Heart left ventricle (tissue), 16 donors: ENCODE measurements at places on chromosomes 2 and 18. TPM values are rescaled to one million over a fixed set of nuclear protein-coding genes. Genes with fewer than 3 reads are reported as not detected.

- DNase-seq = no peak
Measured at GRCh38 chr2:24054366-24055010, 4.9 kb downstream of the FKBP1B start.

DNA sequence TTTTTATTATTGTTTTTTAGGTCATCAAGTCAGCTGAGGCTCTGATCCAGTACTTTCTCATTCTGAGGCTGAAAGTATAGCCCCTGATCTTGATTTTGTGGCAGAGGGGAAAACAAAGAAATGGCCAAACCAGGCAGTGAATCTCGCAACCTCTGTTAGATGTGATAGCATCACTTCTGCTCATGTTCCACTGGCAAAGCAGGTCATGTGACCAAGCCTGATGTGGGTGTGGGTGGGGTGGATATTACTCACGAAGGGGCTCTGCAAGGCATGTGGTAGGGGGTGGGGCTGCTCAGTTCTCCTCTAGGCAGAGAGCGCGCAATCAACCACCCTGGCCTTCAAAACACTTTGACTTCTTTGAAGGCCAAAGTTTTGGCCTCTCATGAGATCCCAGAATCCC, 254.2 kb downstream of the MYCN start:
- no peak for DNase-seq

GRCh38 chr2:101116348-101116747, 34.8 kb downstream of the TBC1D8 start:
- no peak for DNase-seq

GRCh38 chr2:228657807-228658402, 476.4 kb upstream of the SPHKAP start:
- DNase-seq = no peak

DNA sequence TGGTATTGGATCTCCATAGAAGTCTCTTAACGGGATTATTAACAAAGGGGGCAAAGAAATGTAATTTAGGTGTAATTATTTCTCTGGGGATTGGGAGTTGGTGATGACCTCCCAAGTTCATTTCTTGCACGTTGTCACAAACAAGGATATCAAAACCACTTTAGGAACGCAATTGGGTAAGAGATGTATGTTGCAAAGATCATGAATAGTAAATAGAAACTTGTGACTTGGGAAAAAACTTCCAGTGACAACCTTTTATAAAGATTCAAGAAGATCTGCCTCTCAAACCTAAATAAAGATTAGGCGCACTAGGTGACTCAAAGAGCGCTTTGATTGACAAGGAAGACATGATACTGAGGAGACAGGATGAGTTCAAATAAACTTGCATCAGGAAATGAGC, 127.8 kb upstream of the TRIB2 start:
- DNase-seq = no peak

- no peak for DNase-seq
Measured at GRCh38 chr2:20552847-20553246, 98.1 kb downstream of the HS1BP3 start.

GRCh38 chr2:178142274-178143065, 30.2 kb downstream of the RBM45 start:
- DNase-seq = no peak

DNA sequence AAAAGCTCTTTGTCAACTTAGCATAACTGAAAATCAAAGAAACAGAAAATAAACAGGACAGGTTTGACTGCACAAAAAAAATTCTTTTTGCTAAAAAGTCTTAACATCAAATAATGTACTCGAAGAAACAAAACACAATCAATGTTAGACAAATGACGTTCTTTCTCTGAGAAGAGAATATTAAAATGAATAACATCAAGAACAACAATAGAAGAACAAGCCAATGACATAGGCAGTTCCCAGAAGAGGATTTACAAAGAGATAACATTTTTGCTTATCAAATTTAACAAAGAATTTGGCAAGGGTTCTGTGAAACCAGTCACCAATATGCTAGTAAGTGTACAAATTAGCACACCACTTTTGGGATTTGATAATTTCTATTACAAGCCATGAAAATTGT, 5.8 kb downstream of the GPR55 start:
- DNase-seq = no peak

DNA sequence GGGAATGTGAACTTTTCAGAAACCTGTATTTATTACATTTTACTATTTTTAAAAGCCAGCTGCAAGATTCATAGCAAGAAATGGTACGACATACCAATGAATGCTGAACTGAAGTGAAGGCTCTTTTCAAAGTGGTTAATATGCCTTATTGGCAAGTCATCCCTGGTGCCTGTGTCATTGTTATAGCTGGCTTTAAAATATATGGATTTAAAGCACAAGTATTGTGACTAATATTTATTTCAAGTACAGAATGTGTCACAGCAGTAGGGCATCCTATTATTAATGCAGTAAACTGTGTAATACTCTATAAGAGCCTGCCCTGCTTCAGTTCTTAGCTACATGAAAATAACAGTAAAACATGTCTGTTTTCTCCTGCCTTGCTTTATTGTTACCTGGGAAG, 10.8 kb downstream of the TSHZ1 start:
- no peak for DNase-seq

DNA sequence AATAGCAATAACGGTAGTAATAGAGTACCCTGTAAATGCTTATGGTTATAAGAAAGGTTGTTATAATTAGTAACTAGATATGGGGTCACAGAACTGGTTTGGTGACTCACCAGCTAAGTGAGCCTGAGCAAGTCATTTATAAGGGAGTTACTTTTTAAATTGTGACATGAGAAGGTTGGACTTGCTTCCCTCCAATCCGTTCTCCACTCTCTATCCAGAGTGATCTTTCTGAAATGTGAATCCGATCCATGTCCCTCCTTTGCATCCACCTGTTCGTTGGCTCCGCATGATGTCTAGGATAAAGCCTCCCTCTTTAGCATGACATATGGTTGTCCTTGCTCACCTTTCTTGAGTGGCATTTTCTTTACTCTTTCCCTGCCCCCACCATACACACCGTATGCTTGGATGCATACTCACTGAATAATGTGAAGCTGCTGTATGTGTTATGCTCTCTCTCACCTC, 83.1 kb downstream of the CDC42EP3 start:
- no peak for DNase-seq

DNA sequence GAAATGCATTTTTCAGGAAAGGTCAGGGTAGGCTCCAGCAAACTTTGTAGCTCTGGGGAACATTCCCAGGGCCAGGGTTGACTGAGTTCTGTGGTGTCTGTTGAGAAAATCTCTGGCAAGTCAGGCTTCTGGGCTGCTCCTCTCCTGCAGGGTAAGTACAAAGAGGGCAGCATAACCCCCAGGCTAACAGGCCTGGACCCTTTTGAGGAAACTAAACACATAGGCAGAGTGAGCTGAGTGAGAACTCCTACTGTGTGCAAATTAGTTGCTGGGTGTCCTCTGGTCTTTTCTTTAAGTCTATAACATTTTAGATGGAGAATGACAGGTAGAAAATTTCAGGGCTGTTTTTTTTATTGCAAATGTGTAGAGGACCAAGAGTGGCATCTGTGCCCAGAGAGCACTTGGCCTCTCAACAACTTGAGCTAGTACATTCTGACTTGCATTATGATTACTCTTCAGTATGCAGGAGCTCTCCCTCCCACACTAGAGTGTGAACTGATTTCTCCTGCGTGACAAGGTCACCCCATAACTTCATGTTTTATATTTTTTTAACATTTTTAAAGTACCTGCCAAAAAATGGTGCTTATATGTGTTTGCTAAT, 49.9 kb downstream of the GPR39 start:
- no peak for DNase-seq

Gene CDH20
- not detected for polyA plus RNA-seq

Gene TRIM43
- not detected for polyA plus RNA-seq

Gene EVX2
- polyA plus RNA-seq = not detected

Gene GDF7
- 0.30 TPM for polyA plus RNA-seq

Gene SLC30A3
- polyA plus RNA-seq = 5.6 TPM

Gene ARHGAP25
- 4.8 TPM for polyA plus RNA-seq

Gene SULT1C4
- polyA plus RNA-seq = 0.95 TPM

Gene SERPINB12
- polyA plus RNA-seq = not detected

Gene CD207
- polyA plus RNA-seq = 0.19 TPM

Gene RELCH
- polyA plus RNA-seq = 7.4 TPM
